Activated CD8-positive, alpha-beta memory T cell treated with anti-CD3 and anti-CD28 coated beads, Interleukin-2, amount 10 ng/mL, durations not matched to agents 7 days and 5 days (primary cell): ENCODE measurements at places on chromosomes 12 and 14.

DNA sequence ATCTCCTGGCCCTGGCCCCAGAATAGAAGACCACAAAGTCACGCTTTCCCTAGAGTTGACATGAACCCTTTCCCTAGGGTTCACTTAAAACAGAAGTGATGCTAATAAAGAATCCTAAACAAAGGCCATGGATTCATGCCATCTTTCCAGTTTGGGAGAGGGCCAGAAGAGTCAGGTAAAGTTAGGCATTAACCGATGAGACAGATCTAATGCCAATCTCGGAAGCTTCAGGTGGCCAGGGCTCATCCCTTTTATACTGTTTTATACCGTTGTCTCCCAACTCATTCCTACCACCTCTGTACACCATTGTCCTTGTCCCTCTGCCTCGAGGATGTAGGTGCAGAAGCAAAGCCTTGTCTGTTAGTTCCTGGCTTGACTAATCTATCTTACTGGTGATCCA, 22.8 kb upstream of the ACTR10 start:
- no peak for DNase-seq

- DNase-seq, result no peak
Measured at GRCh38 chr12:47722136-47722834, 3.0 kb downstream of the ENDOU start.

GRCh38 chr12:31818623-31819268, 89.9 kb upstream of the AMN1 start:
- DNase-seq, result no peak

DNA sequence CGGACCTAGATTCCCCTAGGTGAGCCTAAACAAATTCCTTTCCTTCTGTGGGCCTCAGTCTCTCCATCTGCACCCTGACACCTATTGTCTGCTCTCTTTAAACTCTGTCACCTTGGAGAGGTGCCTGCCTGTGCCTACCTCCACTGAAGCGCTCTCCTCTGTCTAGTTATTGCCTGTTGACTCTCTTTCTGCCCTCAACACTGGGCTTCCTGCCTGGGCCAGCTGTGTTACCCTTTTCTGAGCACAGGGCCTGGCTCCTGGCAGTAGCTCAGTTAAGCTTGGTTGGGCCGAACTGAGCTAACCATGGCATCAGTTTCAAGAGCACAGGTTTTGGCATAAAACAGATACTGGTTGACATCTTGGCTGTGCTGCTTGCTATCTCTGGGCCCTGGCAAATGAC, 43.5 kb downstream of the PRMT8 start:
- DNase-seq, result no peak
